ACHN (cell line): ENCODE measurements at places on chromosomes 5 and 9.

DNA sequence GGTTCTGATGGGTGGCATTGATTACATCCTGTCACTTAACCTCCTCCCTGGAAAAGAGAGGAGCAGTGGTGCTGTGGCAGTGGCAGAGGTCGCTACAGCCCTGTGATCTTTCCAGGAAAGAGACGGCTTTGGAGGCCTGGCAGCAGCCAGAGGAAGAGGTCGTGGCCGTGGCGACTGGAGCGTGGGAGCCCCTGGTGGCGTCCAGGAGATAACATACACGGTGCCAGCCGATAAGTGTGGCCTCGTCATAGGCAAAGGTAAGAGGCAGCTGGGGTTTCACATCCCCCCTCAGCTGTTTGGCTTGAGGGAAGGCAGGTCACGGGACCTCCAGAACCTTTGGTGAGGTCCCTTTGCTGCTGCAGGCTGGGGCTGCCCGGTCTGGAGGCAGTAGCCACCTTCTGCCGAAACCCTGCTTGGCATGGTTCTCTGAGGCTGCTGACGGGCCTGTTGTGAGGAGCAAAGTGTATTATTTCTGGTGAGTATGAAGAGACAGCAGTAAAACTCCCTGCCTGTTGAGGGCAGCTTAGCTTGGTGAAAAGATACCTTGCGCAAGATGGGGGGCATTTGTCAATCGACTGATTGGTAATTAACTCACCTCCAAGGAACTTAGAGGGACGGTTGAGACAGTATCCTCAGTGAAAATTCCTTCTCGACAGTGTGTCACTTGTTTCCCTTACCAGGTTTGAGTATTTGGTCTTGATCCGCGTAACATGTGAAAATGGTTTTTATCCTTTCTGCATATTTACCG, 38.0 kb upstream of the PRDM12 start:
- DNase-seq: no peak

DNA sequence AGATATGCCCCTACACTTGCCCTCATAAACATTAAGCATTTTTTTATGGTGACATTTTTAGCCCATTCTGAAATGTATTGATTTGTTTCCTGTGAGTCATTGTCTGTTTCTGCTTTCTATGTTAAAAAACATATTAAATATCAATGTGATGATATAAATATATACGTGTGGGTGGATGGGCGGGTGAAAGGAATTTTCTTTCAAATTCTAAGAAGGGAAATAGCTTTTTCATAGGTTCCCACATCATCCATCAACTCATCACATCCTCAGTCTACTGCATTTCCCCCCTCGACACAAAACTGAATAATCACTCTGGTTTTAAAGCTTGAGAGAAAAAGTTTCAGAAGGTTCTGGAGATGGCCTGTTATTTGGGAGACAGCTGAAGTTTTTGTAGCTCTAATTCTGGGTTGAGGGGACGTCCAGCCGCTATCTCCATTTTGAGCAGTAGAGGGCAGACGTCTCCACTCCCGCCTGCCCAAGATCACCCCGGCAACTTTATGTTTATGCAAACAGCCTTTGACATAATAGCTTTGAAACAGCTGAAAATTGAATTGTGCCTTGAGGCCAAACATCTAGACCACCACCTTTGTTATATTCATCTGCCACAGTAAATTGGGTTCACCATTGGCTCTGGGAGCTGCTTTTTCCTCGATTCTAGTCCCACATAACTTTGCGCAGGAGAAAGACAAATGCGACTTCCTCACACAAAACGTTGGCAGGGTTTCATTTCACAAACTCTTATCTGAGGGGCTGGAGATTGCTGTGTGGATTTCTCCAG, 216.2 kb upstream of the CLINT1 start:
- peak; percentile 44 for DNase-seq

DNA sequence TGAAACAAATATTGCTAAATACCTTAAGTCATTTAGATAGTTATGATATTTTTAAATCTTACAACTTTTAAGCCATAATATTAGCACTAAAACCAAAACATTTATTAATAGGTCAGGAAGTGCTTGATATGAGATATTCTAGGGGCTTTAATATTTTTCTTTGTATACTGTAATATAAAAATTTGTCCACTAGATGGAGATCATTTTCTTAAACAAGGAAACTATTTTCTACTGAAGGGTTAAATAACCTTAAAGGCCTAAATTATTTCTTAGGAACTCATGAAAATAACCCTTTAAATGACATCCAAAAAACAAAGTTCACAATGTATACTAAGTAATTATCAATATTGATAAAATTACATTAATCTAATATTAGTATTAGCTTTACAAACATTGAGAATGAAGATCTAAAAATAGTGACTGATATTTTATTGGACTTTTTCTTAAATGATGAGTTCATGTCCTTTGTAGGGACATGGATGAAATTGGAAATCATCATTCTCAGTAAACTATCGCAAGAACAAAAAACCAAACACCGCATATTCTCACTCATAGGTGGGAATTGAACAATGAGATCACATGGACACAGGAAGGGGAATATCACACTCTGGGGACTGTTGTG, 635.7 kb downstream of the RAB3C start:
- peak; percentile 43 for DNase-seq

- no peak for DNase-seq
Measured at GRCh38 chr5:56669534-56670483, 145.5 kb upstream of the MAP3K1 start.

DNA sequence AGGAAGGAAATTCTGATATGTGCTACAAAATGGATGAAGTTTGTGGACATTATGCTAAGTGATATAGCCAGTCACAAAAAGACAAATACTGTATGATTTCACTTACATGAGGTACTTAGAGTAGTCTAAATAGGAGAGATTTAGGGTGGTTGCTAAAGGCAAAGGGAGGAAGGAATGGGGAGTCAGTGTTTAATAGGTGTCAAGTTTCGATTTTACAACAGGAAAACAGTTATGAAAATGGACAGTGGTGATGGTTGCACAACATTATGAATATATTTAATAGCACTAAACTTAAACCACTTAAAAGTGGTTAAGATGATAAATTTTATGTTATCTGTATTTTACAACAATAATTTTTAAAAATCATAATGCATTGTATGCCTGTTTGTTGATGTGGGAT, 40.4 kb upstream of the ECM2 start:
- no peak for DNase-seq

- DNase-seq: no peak
Measured at GRCh38 chr9:22198681-22199080, 189.6 kb upstream of the CDKN2B start.

DNA sequence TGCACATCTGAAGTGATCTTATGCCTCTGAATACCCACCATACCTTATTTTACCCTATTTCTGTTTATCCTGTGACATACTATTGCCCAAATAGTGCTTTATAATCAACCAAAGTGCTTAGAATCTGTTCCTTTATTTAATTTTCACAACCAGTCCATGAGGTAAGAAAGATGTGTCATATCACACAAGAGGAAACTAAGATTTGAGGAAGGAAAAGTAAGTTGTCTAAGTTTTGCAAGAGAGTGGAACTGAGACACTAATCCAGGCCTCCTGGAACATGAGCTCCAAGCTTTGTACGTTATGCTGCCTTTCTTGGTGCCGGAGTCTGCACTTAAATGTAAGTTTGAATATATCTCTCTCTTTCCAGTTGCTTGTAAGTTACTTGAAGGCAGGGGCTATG, 17.2 kb downstream of the KDM3B start:
- DNase-seq: no peak

DNA sequence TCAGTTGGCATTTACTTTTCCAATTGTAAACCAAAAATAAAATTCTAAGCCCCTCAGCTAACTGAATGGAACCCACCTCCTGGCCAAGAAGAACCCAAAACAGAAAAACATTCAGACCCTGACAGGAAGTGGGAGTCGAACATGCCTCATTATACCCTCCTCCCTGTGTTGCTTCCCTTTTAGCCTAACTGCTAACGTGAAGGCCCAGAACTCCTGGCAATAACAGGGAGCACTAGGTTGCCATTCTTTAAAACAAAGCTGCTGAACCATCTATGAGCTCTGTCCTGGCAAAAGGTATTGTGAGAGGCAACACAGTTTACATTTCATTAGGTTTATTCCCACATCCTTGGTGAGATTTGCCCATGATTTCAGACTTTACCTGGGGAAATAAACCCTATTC, 481.4 kb downstream of the CHSY3 start:
- DNase-seq: no peak

DNA sequence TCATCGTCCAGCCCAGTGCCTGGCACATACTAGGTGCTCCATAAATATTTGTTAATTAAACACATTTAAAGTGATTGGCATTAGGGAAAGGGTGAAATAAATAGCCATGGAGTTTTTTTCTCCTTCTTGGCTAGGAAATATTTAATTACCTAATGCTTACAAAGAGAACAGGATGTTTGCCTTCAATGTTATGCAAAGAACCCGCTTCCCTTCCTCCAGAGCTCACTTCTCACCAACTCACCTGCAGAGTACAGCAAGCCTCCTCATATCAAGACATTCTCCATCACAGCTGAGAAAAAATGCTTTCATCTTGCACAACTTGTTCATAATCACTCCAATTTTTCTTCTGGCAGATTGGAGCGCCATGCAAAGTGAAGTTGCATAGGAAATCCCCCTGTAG, 161.7 kb upstream of the STK32A start:
- DNase-seq: no peak

DNA sequence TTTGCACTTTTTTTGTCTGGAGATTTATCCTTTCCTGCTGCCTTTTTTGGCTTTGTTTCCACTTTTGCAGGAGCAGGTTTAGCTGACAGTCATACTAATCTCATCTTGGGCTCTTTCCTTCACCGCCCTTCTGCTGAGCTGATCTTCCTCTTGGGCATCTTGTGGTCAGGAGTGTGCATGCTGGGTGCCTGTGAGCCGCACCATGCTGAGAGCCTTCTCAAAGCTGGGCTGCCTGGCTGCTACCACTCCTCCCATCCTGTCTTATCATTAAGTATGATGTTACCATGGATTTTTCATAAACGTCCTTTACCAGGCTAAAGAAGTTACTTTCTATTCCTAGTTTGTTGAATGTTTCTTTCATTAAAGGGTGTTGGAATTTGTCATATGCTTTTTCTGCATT, 49.5 kb upstream of the MCCC2 start:
- DNase-seq: no peak

- DNase-seq: no peak
Measured at GRCh38 chr5:33438996-33439395, 1.8 kb upstream of the TARS1 start.

DNA sequence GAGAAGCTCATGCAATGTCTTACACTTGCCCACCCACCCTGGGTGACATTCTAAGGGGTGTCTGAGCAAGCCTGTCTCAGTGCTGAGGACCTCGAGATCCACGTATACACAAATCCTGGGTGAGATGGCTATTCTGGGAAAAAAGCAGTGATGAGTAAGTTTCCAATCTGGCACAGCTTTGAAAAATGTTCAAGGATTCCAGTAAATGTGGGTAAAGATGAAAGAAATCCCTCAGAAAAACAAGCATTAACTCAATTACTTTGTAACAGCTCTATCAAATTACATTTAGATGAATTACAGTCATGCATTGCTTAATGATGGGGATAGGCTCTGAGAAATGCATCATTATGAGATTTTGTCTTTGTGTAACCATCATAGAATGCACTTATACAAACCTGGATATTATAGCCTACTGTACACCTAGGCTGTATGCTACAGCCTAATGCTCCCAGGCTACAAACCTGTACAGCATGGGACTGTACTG, 26.9 kb downstream of the GOLM1 start:
- no peak for DNase-seq

GRCh38 chr9:76613150-76613781, 151.0 kb upstream of the PCA3 start:
- DNase-seq: no peak

DNA sequence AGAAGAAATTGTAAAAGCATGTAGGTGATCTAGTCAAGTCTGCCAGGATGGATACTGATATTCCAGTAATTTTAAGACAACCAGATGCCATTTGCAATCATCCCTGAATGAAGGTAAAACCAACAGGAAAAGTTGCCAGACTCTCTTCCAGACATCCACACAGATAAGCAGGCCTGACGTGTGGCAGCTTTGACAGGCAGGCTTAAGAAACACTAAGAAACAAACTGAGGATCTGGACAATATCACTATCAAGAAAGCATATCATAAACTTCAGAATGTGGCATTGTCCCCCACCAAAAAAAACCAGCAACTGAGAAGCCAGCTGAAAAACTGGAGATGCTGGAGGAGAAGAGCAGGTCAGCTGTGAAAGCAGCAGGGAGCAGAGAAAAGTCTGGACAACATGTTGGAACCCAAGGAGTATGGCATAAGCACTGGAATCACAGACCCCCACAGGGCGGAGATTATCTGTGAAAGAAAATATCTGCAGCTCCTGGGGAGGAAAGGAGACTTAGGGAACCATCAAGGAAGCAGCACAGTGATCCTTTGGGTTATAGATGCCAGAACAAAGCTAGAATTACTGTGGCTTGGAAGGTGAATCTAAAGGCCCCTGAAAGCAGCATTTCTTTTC, 307.0 kb downstream of the CWC27 start:
- no peak for DNase-seq

GRCh38 chr9:73284377-73284776, 132.7 kb downstream of the ANXA1 start:
- no peak for DNase-seq

- DNase-seq: no peak
Measured at GRCh38 chr9:19510907-19511306, 102.1 kb downstream of the ACER2 start.

GRCh38 chr9:133727277-133727875, 10.8 kb downstream of the SARDH start:
- no peak for DNase-seq

- no peak for DNase-seq
Measured at GRCh38 chr9:113462781-113463286, 693 bp upstream of the RGS3 start.

DNA sequence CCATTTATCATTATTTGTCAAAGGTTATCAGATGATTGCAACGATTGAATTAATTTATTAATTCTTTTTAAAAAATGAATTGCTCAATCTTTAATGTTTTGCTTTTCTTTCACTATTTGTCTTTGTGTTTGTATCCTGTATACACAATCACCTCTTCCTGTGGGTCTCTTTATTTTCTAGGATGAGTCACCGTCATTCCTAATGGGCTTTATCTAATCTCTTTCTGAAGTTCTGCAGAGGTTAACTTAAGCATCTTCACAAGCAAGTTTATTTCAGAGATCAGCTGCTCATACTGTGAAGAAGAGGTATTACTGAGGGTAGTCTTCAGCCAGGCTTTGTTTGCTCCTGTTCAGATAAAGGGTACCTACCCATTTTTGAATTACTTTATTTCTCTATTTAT, 323.9 kb downstream of the NNT start:
- DNase-seq: no peak

- no peak for DNase-seq
Measured at GRCh38 chr5:78845470-78845869, 139.6 kb downstream of the ARSB start.

GRCh38 chr9:8868632-8869031, 1069.1 kb upstream of the DMAC1 start:
- peak; percentile 61 for DNase-seq

- DNase-seq: no peak
Measured at GRCh38 chr5:120415985-120416384, 48.1 kb upstream of the PRR16 start.

GRCh38 chr5:179771311-179771895, 22.4 kb upstream of the LTC4S start:
- DNase-seq: no peak
